ENCODE measurements at places on chromosomes 1 and 21. TPM values are rescaled to one million over a fixed set of nuclear protein-coding genes. Genes with fewer than 3 reads are reported as not detected.

The FAM76A gene
- 13.1 TPM for total RNA-seq

The HRNR gene
- not detected for total RNA-seq

The CD5L gene
- not detected for total RNA-seq

The CFAP74 gene
- not detected for total RNA-seq

DNA sequence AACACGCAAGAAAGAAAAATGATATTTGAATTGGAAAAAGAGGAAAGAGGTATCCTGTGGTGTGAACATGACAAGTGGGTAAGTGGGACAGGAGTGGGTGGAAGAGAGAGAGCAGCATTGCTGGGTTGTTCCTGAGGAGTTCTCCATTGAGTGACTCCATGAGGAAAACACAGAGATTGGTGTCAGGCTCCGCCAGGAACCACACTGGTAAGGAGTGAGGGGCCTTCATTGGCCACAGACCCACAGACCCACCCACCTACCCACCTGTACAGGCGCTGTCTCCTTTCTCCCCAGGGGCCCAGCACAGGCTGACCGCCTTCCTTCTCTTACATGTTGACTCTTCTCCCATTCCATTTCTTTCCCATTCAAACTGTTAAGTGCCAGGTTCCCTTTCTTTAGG, 20.9 kb downstream of the S100A7A start:
- no peaks in the 10 kb centered on the region for H3K36me3 ChIP-seq
- H3K4me1 ChIP-seq: no peaks in the 10 kb centered on the region
- H3K27ac ChIP-seq: no peak overlapping the region

DNA sequence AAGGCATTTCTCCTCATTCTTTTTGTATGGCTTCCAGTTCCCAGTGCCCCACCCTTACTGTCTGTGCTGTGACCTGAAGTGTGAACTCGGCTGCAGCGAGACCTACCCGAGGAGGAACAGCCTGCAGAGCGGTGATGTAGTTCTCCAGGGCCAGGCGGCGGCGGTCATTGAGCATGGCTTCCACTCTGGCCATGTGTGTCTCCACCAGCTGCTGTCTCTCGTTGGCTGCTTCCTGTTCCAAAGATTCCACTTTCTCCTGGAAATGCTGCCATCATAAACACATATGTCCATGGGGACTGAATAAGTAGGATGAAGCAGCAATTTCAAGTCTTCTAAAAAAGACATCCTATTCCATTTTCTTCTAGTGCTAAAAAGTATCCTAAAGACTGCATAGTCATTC, 195.6 kb downstream of the APP start:
- H3K4me3 ChIP-seq: no peak overlapping the region
- H3K27me3 ChIP-seq: no peaks in the 10 kb centered on the region
- H3K4me1 ChIP-seq: no peaks in the 10 kb centered on the region
- peaks cover 59% of the 10 kb centered on the region for H3K36me3 ChIP-seq
- peak overlapping the region; percentile 28 for H3K27ac ChIP-seq

DNA sequence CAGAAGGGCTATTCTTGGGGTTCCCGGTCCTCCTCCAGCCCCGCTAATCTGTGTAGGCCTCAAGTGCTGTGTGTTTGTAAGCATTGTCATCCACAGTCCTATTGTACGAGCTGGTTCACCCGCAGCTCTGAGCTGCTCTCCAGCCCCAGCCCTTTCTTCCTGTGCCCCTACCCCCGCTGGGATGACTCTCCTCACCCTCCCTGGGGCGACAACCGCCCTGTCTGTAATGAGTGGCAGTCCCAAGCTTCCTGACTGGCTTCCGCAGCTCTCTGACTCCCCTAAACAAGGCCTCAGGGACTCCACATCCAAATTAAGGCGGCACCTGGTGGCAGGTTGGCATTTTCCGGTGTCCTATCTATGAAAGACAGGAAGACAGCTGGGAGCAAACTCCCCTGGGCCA, 45.8 kb downstream of the TFF3 start:
- H3K4me3 ChIP-seq: no peak overlapping the region
- H3K4me1 ChIP-seq: no peaks in the 10 kb centered on the region
- H3K27ac ChIP-seq: no peak overlapping the region
- peaks cover 5% of the 10 kb centered on the region for H3K36me3 ChIP-seq

GRCh38 chr1:38018864-38019343, 6.4 kb downstream of the UTP11 start:
- DNase-seq: no peak
- H3K27ac ChIP-seq: no peak overlapping the region
- H3K27me3 ChIP-seq: no peaks in the 10 kb centered on the region

DNA sequence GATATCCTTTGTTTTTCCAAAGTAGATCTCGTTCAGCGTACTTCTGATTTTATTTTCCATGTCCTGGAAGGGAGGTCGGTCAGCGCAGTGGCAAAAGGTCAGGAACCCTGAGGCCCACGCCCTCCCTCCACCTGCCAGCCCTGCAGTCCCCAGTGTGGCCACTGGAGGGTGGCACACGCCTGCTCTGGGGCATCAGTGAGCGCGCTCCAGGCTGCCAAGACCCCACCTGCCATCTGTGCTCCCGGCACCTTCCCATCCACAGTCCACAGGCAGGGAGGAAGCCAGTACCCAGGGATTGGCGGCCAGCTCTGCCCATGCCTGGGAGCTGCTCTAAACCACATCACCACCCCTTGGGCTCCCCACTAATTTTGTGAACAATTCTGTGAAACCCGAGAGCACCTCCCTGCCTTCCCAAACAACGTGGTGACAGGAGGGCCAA, 32.3 kb downstream of the SLC66A1 start:
- no peaks in the 10 kb centered on the region for H3K27me3 ChIP-seq
- peak; percentile 59 for DNase-seq
- H3K4me3 ChIP-seq: no peak overlapping the region
- H3K27ac ChIP-seq: no peak overlapping the region

GRCh38 chr1:38297842-38298241, 251.2 kb upstream of the POU3F1 start:
- no peaks in the 10 kb centered on the region for H3K36me3 ChIP-seq
- no peaks in the 10 kb centered on the region for H3K4me1 ChIP-seq
- no peak overlapping the region for H3K27ac ChIP-seq
- H3K4me3 ChIP-seq: no peak overlapping the region
- peaks cover 25% of the 10 kb centered on the region for H3K27me3 ChIP-seq

DNA sequence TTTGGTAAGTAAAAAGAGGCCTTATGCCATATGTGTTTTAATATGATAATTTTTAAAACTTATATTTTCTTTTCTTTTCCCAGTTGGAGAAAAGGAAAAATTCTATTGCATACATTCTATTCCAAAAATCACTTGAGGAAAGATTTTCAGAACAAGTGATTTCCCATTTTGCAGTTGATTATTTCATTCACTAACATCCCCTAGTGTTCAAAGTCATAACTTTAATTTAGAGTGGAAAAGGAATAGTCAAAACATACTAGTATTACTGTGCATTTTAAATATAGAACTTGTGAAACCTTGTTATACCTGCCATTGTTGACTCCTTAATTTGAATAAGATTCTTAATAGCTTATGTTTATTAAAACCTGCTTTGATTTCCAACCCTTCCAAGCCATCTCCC, 1157.6 kb upstream of the ADGRL4 start:
- no peaks in the 10 kb centered on the region for H3K27me3 ChIP-seq
- no peaks in the 10 kb centered on the region for H3K36me3 ChIP-seq

GRCh38 chr1:25861316-25862286, 2.3 kb upstream of the AUNIP start:
- H3K36me3 ChIP-seq: peaks cover 8% of the 10 kb centered on the region
- DNase-seq: peak; percentile 51
- no peaks in the 10 kb centered on the region for H3K27me3 ChIP-seq
- no peak overlapping the region for H3K27ac ChIP-seq

Data from heart left ventricle (tissue), 16 donors.